ENCODE measurements at places on chromosomes 2 and 18. TPM values are rescaled to one million over a fixed set of nuclear protein-coding genes. Genes with fewer than 3 reads are reported as not detected.

Gene RAPGEF4
- 4.7 TPM for total RNA-seq

Gene STK16
- total RNA-seq: 20.2 TPM

Gene LAMA3
- 2.1 TPM for total RNA-seq

Gene LYPD6
- total RNA-seq: not detected

Gene FSHR
- not detected for total RNA-seq

Gene NOL4
- not detected for total RNA-seq

Gene C2orf81
- 4.9 TPM for total RNA-seq

Gene SKOR2
- total RNA-seq: not detected

Gene ALKAL2
- not detected for total RNA-seq

Gene CXCR1
- not detected for total RNA-seq

Gene CHRNA1
- not detected for total RNA-seq

Gene PAX8
- total RNA-seq: 1.9 TPM

Gene CCDC74A
- 5.5 TPM for total RNA-seq

Gene MYL1
- total RNA-seq: not detected

Gene HNMT
- total RNA-seq: 50.9 TPM

Gene IMMT
- 41.2 TPM for total RNA-seq

Gene GAREM2
- 4.2 TPM for total RNA-seq

Gene EVA1A
- 19.0 TPM for total RNA-seq

Gene AQP12A
- total RNA-seq: not detected

Gene RAB6C
- total RNA-seq: not detected

Gene NDC80
- 2.7 TPM for total RNA-seq

Gene PRSS56
- not detected for total RNA-seq

Gene EFR3B
- 0.24 TPM for total RNA-seq

Gene FOXI3
- total RNA-seq: not detected

Gene NAT8
- total RNA-seq: not detected

Measured in cardiac ventricle fibroblast (primary cell).